NCI-H1417 treated with DMSO at 0.1 percent for 48 hours (cell line): ENCODE measurements at places on chromosomes 5 and 9.

GRCh38 chr5:84383296-84383815, 1.3 kb downstream of the EDIL3 start:
- DNase-seq: no peak

GRCh38 chr5:89545626-89546025, 662.6 kb upstream of the MEF2C start:
- DNase-seq: no peak

- DNase-seq: no peak
Observed at GRCh38 chr5:123856766-123857165, 344.8 kb downstream of the CSNK1G3 start.

DNA sequence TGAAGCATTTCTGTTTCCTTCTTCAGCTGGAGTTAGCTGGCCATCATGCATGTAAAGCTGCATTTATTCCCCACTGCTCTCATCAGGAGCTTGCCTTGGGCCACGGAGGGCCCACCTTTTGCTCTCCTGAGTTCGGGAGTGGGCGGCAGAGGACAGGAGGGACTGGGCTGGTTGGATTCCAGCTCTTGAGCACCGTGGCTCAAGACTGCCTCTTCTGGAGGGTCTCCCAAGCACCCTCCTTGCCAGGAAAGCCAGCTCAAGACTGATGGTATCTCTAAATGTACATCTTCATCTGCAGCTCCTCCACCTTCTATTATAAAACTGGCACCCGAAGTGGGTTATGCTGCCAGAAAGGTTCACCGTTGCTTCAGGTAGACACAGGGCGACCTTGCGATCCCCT, 399.6 kb upstream of the IRX1 start:
- no peak for DNase-seq

- no peak for DNase-seq
Observed at GRCh38 chr9:73880101-73880500, 617.0 kb upstream of the RORB start.

DNA sequence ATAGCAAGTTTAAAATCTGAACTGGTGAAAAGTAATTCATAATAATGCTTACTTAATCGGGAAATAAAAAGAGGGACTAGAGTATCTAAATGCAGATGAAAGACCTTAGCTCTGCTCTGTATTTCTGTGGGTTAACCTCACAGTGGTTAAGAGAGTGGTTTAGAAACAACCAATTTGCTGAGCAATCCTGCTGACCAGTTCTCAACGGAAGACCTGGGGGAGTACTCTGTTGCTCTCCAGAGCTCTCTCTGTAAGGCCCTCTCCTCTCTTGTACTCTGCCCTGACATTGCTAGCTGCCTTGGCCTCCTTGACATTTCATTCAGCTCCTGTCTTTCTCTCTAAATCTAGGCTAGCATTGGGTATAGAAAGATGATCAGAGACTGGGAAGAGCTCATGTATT, 1186.6 kb upstream of the SEMA6A start:
- no peak for DNase-seq

- DNase-seq: no peak
Observed at GRCh38 chr5:1966461-1966860, 83.7 kb upstream of the IRX4 start.
